ENCODE measurements at places on chromosomes 3 and 15.

DNA sequence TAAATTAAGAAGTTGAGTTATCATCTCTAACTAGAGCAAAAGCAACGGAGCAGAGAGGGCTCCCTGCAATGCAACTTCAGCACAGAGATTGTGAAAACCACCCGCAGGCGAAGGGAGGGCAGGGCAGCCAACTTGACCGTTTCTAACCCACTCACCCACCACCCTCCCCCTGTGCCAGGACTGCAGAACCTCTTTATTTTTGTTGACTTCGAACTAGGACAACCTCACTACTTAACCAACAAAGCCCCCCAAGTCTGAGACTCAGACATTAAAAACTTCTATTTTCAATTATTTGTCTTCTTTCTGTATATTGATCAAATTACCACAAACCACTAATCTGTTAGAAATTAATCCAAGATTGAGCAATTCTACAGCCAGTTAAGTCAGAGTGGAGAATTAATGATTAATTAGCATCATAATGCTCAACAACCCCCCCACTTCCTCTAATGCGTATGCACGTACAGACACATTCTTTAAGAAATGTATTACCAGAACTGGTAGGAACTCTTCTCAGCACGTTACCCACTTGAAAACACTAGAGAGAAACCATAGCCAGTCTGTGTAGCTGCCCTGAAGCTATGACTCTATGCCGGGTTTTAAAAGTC is 2.0 kb downstream of the MGLL start:
- no peak for DNase-seq

DNA sequence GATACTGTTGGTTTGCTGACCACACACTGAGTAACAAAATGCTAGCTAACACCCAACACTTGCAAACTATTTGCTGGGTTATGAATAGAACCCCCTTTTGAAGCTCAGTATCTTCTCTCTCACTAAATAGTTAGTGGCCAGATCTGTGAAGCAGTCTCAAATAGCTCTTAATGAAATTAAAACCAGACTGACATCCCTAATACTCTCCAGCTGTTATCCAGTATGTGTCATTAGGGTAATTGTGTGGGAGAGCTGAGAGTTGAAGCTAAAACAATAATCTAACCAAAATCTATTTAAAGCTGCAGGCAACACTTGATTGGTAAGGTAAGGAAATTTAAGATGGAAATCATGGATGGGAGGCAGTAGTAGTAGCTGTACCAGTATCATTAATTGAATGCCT is 110.4 kb upstream of the RORA start:
- DNase-seq, result no peak

GRCh38 chr15:80106051-80106450 is 46.6 kb downstream of the ZFAND6 start:
- no peak for DNase-seq

GRCh38 chr15:70647396-70647795 is 116.0 kb downstream of the UACA start:
- DNase-seq, result no peak

DNA sequence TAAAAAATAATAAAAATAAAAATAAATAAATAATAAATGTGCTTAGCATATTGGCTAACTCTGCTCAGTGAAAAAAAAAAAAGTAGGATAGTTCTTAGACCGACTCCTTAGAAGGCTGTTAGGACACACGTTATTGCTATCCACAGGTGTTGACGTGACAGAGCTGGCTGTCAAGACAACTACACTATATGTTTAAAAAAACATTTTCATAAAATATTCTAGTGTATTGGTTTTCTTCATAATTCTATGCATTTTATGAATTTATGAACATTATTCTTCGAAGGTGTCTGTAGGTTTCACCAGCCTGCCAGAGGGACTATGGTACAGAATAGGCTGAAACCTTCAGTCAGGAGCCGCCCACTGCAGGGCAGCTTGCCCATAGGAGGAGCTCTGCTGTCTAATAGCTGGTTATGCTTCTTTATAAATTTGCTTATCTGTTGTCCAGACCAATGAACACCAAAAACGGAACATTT is 9.2 kb downstream of the TM4SF1 start:
- no peak for DNase-seq

DNA sequence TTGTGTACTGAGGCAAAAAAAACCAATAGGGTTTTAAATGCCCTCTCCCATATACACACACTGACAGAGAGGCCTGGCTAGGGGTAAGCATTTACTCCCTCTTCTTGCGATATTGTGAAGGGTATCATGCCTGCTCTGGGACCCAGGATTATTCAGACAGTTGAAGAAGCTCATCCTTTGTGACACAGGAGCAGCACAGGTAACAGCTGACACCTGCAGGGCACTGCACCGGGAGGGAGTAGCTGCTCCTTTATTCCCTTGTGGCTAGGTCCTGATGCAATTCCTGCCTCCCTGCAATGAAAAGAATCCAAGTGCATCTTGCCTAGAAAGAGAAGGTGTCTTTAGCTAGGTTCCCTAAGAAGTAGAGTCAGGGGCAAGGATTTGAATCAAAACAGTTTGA is 23.4 kb downstream of the POMGNT2 start:
- DNase-seq, result no peak

DNA sequence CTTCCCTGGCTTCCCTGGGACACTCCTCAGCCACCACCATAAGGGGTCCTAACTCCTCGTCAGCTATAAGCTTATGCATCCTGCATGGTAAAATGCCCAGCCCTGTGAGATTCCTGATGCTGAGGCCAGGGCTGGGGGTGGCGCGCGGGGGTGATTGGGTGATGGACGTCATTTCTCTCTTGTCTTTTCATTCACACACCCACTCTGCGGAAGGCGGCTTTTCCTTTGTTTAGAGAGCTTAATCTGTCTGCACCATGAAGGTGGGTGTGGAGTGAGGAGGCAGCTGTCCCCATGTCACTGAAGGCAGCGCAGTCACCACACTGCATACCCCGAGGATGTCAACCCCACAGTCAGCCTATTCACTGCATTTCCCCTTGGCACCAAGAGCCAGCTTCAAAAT is 110.0 kb upstream of the NSMCE3 start:
- DNase-seq, result no peak

- no peak for DNase-seq
Observed at GRCh38 chr3:107674371-107674770, 151.6 kb downstream of the BBX start.

GRCh38 chr15:41258750-41259471 is 27.8 kb downstream of the CHP1 start:
- DNase-seq, result no peak

DNA sequence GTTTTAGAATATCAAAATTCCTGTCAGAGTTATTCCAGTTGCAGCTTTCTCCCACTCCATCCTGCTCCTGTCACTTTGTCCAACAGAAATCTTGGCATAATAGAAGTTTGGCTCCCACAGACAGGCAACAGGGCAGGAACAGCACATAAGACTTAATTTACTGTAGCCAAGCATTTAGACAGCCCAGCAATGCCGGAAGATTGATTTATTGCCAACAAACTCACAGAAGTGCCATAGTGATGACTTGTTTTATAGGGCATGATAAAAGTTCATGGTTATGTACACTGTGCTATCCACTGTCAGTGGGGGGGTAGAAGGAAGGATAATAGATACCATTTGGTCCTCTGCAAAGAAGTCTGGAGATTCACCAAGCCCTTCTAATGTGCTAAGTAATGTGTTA is 98.3 kb upstream of the CBLB start:
- no peak for DNase-seq

DNA sequence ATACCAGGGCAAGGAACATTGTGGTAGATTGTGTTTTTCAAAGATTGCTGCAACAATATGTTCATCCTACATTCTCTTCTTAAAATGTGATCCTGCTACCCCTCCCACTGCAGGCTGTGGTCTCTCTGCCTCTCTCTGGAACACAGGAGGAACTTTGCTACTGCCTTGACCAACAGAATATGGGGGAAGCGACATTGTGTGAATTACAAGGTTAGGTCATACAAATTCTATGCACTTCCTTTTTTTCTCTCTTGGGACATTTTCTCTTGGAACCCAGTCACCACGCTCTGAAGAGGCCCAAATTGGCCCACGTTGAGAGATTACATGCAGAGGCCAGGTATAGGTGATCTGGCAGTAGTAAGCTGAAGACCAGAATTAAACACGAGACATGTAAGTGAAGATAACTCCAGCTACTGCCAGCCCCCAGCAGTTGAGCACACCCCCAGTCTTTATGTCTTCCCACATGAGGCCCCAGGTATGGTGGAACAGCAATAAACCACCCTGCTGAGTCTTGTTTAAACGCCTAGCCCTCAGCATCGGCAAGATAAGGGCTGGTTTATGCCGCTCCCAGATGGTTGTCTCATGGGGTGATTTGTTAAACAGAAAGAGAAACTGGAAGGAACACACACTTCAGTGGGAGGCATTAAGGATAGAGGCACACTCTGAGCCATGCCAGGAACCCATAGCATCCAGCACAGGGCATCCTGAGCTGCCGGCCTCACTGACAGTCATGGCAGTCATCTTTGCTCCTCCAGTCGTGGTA is 59.9 kb downstream of the FAM43A start:
- no peak for DNase-seq

DNA sequence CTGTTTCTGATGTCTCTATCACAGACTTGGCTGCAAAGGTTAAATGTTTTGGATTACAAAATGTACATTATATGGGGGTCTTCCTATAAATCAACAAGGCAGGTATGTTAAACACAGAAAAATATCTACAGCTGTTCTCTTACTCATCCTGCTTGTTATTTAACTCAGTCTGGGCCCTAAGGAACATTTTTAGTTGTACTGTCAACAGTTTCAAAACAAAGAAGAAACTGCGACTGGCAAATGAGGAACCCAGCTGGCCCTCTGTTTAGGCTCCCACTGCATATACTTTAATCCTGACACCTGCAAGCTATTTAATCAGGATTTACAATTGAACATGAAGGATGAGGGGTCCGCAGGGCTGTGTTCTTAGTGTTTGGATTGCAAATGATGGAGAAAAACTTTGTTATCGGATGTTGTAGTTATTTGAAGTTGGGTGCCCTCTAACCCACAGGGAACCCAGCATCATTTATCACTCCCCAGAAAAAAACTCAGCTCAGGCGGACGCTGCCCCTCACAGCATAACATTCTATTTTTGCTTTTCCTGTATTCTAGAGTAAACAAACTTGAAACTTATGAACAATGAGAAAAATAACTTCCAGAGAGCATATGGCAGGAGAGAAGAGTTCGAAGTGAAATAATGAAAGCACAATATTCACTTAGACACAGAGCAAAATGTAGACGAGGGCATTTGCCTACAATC is 91.2 kb downstream of the POLR2M start:
- no peak for DNase-seq

DNA sequence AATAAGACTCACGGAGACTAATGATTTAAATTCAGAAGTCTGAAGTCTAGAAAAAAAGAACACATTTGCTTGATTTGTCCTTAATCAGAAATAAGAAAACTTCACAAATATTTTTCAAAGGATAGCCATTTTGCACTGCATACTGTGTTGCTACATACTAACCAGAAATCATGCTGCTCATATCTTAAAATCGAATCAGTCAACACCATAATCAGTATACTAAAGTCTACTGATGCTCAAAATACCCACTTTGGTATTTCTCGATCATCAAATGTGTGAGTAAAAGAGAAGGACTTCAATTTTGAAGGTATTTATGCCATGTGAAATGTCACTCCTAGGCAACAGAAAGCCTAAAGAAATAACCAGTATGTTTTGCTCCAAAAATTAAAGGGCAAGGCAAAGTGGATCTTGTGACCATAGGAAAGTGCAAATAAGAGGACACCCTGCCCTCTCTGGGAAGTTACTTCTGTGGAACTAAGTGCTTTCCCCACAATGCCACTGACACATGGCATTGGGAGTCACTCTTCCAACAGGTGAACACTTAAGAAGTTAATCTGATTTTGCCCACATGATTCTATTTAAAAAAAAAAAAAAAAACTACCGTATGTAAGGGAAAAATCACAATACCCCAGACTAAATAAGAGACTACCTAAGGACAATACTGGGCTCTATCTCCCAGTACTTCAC is 2.7 kb downstream of the LRIG1 start:
- DNase-seq, result no peak

- DNase-seq, result no peak
Observed at GRCh38 chr3:194277786-194278130, 73.4 kb downstream of the CPN2 start.

- DNase-seq, result no peak
Observed at GRCh38 chr3:38603731-38604131, 45.8 kb downstream of the SCN5A start.

GRCh38 chr15:93428150-93428549 is 339.1 kb upstream of the RGMA start:
- DNase-seq, result peak; percentile 78

DNA sequence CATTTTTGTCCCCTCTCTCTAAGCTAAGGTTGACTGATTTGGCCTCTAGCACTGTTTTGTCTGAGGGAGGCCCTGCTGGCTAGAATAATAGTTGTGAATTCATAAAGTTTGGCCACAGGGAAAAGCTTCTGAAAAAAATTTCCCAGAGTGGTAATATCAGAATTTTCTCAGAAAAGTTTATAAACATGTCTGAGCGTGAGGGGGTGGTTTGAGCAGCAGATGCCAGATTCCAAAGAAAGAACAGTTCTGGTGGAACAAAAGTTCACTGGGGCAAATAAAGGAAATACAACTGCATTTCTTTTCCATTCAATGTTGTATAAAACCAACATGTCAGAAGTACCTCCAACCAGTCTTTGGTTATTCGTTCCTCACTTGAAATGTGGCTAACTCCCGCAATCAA is 61.2 kb downstream of the CLDN1 start:
- DNase-seq, result no peak

All from SW480 (cell line).